ENCODE measurements at places on chromosomes 11 and 22. TPM values are rescaled to one million over a fixed set of nuclear protein-coding genes. Genes with fewer than 3 reads are reported as not detected.

DNA sequence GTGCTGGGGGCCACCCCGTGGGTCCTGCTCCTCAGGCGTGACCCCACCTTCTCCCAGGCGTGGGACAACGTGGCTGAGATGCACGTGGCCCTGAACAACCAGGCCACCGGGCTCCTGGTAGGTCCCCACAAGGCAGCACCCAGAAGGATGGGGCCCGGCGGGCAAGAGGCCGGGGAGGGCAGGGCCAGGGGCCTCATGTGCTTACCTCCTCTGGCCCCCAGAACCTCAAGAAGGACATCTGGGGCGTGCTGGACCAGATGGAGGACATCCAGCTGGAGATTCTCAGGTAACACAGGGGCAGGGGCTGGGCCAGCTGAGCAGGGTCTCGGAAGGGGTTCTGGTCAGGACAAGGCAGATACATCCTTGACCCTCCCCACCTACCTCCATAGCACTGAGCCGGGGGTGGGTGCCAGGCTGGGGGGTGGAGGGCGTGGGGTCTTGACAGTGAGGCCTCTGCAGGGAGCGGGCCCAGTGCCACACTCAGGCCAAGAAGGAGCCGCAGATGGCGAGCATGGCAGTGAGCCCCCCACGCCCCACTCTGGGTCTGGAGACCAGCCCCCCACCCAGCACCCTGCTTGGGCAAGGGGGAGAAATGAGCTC lies 186.3 kb downstream of the IGLL1 start:
- H3K27me3 ChIP-seq: no peaks in the 10 kb centered on the region
- H3K4me1 ChIP-seq: no peaks in the 10 kb centered on the region
- no peak overlapping the region for H3K4me3 ChIP-seq
- H3K36me3 ChIP-seq: no peaks in the 10 kb centered on the region
- H3K27ac ChIP-seq: no peak overlapping the region

DNA sequence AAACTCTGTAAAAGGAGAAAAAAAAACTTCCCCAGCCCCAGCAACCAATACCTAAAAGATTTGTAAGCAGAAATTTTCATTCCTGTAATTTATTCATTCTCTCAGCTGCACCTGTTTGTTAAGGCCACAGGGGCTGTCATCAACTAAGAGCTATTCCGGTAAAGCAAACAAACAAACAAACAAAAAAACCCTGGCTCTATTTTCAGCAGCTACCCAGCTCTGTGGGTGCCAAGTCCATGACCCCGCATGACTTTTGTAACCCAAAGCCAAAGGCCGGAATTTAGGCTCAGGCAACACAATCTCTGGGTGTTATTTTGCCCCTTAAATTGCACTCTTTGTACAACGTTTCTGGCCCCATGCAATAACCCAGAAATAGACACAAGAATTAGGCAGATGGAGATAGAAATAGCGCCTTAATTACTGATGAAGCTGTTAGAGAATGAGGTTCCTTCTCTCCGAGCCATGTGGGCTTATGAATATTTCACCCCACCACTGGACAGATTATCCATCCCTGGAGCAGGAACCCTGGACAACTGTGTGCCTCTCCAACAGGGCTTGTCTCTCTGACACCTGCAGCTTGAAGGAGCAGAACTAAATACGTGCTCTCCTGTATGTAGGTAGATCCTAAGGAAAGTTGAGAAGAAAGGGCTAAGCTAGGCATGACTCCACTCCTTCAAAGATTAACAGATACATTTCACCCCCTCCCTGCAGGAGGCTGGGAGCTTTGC lies 29.4 kb downstream of the APOL6 start:
- H3K4me1 ChIP-seq: peaks cover 15% of the 10 kb centered on the region
- H3K27ac ChIP-seq: no peak overlapping the region
- peaks cover 39% of the 10 kb centered on the region for H3K36me3 ChIP-seq
- no peak for DNase-seq

DNA sequence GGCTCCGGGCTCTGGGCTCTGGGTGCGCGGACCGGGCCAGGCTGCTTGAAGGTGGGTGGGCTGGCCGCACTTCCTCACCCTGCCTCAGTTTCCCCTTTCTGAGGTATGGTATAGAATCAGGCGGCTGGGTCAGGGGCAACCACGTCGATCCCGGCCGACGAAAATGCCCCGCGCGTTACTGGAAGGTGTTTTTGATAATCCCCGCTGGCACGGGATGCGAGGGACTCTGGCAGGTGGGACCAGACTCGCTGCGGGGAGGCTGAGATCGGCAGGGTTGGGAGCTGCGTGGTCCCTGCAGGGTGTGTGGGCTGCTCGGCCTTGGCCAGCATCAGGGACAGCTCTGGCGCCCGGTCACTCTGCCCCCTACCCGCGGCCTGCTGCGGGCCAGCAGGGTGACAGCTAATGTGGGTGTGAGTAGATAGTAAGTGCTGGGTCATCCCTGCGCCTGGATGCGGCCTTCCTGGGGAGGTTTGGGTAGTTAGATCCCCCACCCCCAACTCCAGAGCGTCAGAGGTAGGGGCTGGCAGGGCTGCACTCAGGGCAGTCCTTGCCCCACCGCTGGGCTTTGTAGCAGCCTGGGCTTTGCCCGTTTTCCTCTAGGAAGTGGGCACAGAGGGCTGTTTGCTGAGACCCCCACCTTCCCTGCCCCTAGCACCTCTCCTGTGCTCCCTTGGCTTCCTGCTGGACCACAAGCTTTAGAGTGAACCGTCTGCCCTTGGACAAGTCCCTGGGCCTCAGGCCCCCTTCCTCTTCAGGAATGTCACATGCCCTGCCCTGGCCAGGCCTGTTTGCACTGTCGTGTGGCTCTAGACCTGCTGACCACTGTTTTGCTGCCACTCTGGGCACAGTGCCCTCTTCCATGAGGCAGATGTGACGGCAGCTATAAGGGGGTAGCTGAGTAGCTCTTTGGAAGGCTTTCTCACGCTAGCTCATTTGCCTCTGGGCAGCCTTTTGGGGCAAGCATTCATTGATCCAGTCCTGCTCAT lies 579 bp downstream of the TANGO2 start:
- peak overlapping the region; percentile 74 for H3K27ac ChIP-seq
- peaks cover 17% of the 10 kb centered on the region for H3K4me1 ChIP-seq
- peaks cover 8% of the 10 kb centered on the region for H3K27me3 ChIP-seq
- H3K4me3 ChIP-seq: peak overlapping the region; percentile 91
- no peak for DNase-seq

GRCh38 chr11:94107363-94107762 lies 21.3 kb upstream of the PANX1 start:
- H3K27ac ChIP-seq: no peak overlapping the region
- peaks cover 5% of the 10 kb centered on the region for H3K27me3 ChIP-seq
- no peak for DNase-seq
- no peaks in the 10 kb centered on the region for H3K36me3 ChIP-seq
- H3K4me3 ChIP-seq: no peak overlapping the region

DNA sequence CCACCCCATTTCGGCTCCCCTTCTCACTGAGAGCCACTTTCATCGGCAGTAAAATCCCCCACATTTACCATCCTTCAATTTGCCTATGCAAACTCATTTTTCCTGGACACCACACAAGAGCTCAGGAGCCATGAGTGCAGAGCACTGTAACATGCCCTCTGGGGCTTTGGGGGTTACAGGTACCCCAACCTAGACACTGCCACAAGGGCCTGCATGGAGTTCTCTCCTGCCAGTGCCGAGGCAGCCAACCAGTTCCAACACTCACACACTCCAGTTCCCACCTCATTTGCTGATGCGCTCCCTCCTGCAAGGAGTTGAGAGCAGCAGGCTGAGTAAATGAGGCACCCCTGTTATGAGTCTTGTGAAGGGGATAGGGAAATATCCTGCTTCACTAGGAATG lies 76.1 kb downstream of the SMCO4 start:
- peaks cover 2% of the 10 kb centered on the region for H3K4me1 ChIP-seq
- H3K27me3 ChIP-seq: peaks cover 3% of the 10 kb centered on the region
- DNase-seq: no peak
- H3K27ac ChIP-seq: no peak overlapping the region
- H3K36me3 ChIP-seq: no peaks in the 10 kb centered on the region
- H3K4me3 ChIP-seq: no peak overlapping the region

Gene MEI1
- 26.1 TPM for total RNA-seq

Gene XNDC1N
- 14.7 TPM for total RNA-seq

GRCh38 chr11:61828629-61829407 lies 718 bp downstream of the FADS2 start:
- H3K4me1 ChIP-seq: peaks cover 54% of the 10 kb centered on the region
- peak overlapping the region; percentile 95 for H3K27ac ChIP-seq
- peak overlapping the region; percentile 97 for H3K4me3 ChIP-seq
- peak; percentile 53 for DNase-seq
- peaks cover 55% of the 10 kb centered on the region for H3K36me3 ChIP-seq

DNA sequence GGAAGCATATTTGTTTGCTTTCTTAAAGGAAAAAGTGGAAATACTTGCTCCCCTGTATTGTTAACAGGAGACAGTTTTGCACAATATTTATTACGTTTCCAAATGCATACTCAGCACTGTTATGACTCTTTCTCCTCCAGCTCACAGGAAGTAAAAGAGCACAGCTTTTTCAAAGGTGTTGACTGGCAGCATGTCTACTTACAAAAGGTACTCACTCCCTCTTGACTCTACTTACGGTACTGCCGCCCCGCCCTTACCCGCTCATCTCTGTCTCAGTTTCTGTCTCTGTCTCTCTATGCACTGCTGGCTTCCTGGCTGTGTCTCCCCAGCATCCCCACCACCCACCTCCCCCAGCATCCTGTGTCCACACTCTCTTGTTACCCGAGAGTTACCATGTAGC lies 32.2 kb upstream of the MYO18B start:
- peaks cover 85% of the 10 kb centered on the region for H3K36me3 ChIP-seq
- H3K4me1 ChIP-seq: peaks cover 44% of the 10 kb centered on the region
- peak overlapping the region; percentile 16 for H3K4me3 ChIP-seq
- peak overlapping the region; percentile 91 for H3K27ac ChIP-seq
- DNase-seq: peak; percentile 43
- H3K27me3 ChIP-seq: no peaks in the 10 kb centered on the region

Gene ZNF214
- not detected for total RNA-seq

DNA sequence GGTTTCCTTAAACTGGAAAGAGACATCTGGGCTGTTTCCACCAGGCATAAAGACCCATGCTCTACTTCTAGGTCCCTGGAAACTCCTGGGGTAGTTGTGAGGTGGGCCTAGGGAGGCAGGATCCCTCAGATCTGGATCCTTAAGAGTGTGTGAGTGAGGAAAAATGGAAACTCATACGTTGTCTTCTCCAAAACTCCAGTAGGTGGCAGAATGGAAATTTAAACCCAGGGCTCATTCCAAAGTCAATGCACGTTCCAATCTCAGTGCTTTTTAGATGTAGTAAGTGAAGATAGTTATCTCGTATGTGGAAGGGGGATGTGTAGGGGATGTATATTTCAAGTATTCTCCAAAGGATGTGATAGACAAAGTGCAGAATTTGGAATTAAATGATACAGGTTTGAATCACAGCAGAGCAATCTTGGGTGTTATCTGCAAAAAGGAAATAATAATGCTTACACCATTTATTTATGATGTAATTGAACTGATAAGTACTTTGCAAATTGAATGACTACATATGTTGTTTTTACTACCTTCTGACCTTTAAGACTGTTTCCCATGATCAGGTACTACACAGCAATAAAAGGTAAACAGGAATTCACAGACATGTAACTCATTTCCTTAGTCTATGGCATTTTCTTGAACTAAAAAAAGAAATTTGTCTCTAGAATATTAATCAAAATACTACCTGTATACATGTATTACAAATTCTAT lies 13.1 kb upstream of the MMP1 start:
- H3K27ac ChIP-seq: no peak overlapping the region
- no peaks in the 10 kb centered on the region for H3K36me3 ChIP-seq
- H3K4me1 ChIP-seq: no peaks in the 10 kb centered on the region
- no peak overlapping the region for H3K4me3 ChIP-seq
- no peaks in the 10 kb centered on the region for H3K27me3 ChIP-seq
- no peak for DNase-seq

DNA sequence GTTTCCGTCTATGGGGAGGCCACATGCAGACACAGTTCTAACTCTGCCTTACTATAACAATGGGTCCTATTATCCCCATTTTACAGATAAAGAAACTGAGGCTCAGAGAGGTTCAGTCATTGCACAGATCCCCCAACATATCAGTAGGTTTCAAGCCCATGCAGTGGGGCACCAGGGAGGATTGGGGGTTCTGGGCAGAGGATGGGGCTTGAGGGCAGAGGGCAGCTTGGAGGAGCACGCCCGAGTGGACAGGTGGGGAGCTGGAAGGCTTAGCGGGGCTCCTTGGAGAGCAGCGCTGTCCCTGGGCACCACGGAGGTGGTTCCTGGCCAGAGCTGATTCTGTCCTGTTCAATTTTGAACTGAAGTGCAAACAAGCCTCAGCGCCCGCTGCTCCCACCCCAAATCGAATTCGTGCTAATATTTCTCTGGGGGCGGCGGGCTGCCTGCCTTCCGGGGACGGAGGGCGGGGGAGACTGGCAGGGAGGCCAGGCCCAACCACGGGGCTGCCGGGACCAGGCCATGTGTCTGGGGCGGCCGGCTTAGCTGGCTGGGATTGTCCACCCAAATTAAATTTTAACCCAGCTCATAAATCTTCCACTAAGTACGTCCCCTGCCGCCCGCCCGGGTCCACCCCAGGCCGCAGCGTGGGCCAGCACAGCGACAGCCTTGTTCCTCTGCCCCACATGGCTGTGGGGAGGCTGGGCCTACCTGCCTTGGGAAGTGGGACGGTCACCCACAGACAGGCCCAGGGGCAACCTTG lies 49.4 kb downstream of the FLRT1 start:
- DNase-seq: no peak
- H3K4me1 ChIP-seq: peaks cover 2% of the 10 kb centered on the region
- no peak overlapping the region for H3K27ac ChIP-seq
- no peak overlapping the region for H3K4me3 ChIP-seq

Gene SCGB2A2
- total RNA-seq: not detected

- no peak for DNase-seq
- no peak overlapping the region for H3K4me3 ChIP-seq
- H3K36me3 ChIP-seq: peaks cover 43% of the 10 kb centered on the region
- no peaks in the 10 kb centered on the region for H3K27me3 ChIP-seq
- no peak overlapping the region for H3K27ac ChIP-seq
Observed at GRCh38 chr22:46794491-46794890, 32.0 kb downstream of the TBC1D22A start.

DNA sequence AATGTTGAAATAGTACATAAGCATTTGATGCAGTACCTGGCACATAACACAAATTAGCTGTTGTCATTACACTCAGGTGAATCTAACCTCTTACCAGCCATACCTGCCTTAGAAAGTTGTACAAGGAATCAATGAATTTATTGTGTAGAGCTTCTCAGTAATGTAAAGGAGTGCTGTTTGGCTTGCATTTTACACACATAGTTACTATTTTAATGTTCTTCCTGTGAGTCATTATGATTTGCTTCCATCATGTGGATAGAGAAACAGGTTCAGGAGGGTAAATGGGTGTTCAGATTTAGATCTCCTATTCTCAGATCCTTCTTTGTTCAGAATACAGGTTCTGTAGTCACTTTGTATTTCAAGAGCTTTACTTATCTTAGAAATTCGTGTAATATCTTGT lies 27.6 kb upstream of the RCE1 start:
- peaks cover 7% of the 10 kb centered on the region for H3K4me1 ChIP-seq
- H3K27me3 ChIP-seq: no peaks in the 10 kb centered on the region
- no peaks in the 10 kb centered on the region for H3K36me3 ChIP-seq

GRCh38 chr22:17629641-17630040 lies 1.1 kb upstream of the ATP6V1E1 start:
- peak overlapping the region; percentile 62 for H3K4me3 ChIP-seq
- H3K4me1 ChIP-seq: peaks cover 4% of the 10 kb centered on the region
- no peaks in the 10 kb centered on the region for H3K27me3 ChIP-seq
- H3K27ac ChIP-seq: no peak overlapping the region
- DNase-seq: no peak

Gene TRIM6
- total RNA-seq: 0.87 TPM

Measured in activated T-helper 2 cell treated with anti-CD3 and anti-CD28 coated beads, Interferon-gamma antibody, Interleukin-2, Interleukin-4, amounts not matched to agents 10 μg/mL and 5 μg/mL and 100 μg/mL, durations not matched to agents 14 hours and 24 hours and 36 hours (primary cell).